ENCODE measurements at places on chromosomes 1 and 21.

GRCh38 chr1:93253516-93253915 lies 73.0 kb downstream of the CCDC18 start:
- DNase-seq, result no peak
- peaks cover 3% of the 10 kb centered on the region for H3K4me1 ChIP-seq
- H3K27me3 ChIP-seq, result no peaks in the 10 kb centered on the region
- H3K36me3 ChIP-seq, result peaks cover 43% of the 10 kb centered on the region
- H3K27ac ChIP-seq, result no peak overlapping the region

GRCh38 chr21:42629933-42630589 lies 23.4 kb upstream of the PDE9A start:
- no peak overlapping the region for H3K27ac ChIP-seq
- H3K4me1 ChIP-seq, result peaks cover 4% of the 10 kb centered on the region
- no peaks in the 10 kb centered on the region for H3K36me3 ChIP-seq
- H3K4me3 ChIP-seq, result no peak overlapping the region
- DNase-seq, result no peak
- peaks cover 5% of the 10 kb centered on the region for H3K27me3 ChIP-seq

GRCh38 chr1:108801101-108801500 lies 54.6 kb downstream of the STXBP3 start:
- DNase-seq, result no peak
- H3K27ac ChIP-seq, result no peak overlapping the region
- peaks cover 32% of the 10 kb centered on the region for H3K36me3 ChIP-seq
- H3K4me3 ChIP-seq, result no peak overlapping the region

DNA sequence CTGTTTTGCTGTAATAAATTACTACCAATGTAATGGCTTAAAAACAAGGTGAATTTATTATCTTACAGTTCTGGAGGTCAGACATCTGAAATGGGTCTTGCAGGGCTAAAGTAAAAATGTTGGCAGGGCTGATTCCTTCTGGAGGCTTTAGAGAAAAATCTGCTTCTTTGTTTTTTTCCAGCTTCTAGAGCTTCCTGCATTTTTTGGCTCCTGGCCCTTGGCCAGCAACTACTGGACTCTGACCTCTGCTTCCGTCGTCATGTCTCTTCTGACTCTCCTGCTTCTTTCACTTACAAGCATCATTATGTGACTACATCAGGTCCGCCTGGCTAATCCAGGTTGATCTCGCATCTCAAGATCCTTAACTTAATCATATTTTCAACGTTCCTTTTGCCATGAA lies 350.9 kb downstream of the S1PR1 start:
- H3K27ac ChIP-seq, result no peak overlapping the region
- H3K36me3 ChIP-seq, result no peaks in the 10 kb centered on the region
- no peaks in the 10 kb centered on the region for H3K4me1 ChIP-seq
- peaks cover 15% of the 10 kb centered on the region for H3K27me3 ChIP-seq

GRCh38 chr1:182995894-182996293 lies 27.3 kb upstream of the LAMC1 start:
- H3K27me3 ChIP-seq, result peaks cover 38% of the 10 kb centered on the region
- no peaks in the 10 kb centered on the region for H3K4me1 ChIP-seq
- no peaks in the 10 kb centered on the region for H3K36me3 ChIP-seq
- no peak overlapping the region for H3K4me3 ChIP-seq
- H3K27ac ChIP-seq, result no peak overlapping the region

DNA sequence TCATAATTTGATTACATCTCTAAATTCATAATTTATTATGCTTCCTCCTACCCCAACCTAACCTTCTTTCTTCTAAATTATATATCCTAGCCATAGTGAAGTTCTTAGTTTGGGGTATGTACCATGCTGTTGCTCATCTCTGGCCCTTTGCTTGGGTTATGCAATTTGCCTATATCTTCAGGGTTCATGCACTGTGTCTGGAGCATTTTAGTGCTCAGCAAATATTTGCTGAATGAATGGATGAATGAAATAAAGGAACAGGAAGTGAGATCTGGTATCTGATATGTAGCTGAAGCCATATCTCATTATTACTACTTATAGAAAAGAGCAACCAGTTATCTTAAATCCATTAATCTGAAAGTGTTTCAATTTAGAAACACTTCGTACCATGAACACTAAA lies 137.6 kb downstream of the GPATCH2 start:
- peaks cover 7% of the 10 kb centered on the region for H3K4me1 ChIP-seq
- DNase-seq, result no peak
- no peak overlapping the region for H3K4me3 ChIP-seq
- no peaks in the 10 kb centered on the region for H3K27me3 ChIP-seq
- H3K27ac ChIP-seq, result no peak overlapping the region
- peaks cover 2% of the 10 kb centered on the region for H3K36me3 ChIP-seq

DNA sequence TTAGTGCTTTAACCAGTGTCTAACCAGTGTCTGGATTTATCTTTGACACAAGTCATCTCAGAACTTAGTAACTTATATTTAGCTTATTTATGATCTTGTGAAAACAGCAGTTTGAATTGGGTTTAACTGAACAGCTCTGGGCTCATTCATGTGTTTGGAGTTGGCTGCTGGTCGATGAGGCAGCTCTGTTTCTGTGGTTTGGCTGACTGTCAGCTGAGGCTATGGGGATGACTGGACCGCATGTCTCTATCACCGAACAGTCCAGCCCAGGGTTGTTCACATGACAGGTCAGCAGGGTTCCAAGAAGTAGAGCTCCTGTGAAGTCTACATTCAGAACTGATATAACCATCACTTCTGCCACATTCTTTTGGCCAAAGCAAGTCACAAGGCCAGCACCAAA lies 29.1 kb upstream of the C21orf91 start:
- no peak overlapping the region for H3K4me3 ChIP-seq
- no peaks in the 10 kb centered on the region for H3K36me3 ChIP-seq
- H3K4me1 ChIP-seq, result no peaks in the 10 kb centered on the region
- no peak for DNase-seq
- no peaks in the 10 kb centered on the region for H3K27me3 ChIP-seq

DNA sequence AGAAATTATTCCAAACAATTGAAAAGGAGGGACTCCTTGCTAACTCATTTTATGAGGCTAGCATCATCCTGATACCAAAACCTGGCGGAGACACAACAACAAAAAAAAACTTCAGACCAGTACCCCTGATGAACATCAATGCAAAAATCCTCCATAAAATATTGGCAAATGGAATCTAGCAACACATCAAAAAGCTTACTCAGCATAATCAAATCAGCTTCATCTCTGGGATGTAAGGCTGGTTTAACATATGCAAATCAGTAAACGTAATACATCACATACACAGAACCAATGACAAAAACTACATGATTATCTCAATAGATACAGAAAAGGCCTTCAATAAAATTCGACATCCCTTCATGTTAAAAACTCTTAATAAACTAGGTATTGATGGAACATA lies 440.1 kb downstream of the NUF2 start:
- no peak overlapping the region for H3K4me3 ChIP-seq
- no peak for DNase-seq
- H3K27me3 ChIP-seq, result no peaks in the 10 kb centered on the region
- H3K36me3 ChIP-seq, result no peaks in the 10 kb centered on the region
- no peak overlapping the region for H3K27ac ChIP-seq

DNA sequence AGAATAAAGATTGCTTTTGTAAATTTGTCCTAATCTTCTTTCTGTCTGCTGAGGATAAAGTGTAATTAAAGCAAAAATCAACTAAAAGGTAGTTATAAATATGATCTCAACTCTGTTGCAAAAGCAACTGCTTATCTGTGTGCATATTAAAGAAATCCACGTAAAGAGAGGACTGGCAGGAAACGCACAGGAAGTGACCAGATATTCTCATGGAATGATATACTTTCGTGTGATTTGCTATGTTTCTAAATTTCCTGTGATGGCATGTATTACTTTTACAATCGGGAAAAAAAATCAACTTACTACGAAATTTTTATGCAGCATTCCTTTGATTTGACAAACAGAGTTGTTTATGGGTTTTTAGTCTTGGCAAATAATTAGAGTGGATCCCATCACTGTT lies 75.4 kb downstream of the RGS2 start:
- H3K27ac ChIP-seq, result no peak overlapping the region
- peaks cover 6% of the 10 kb centered on the region for H3K4me1 ChIP-seq
- H3K4me3 ChIP-seq, result no peak overlapping the region
- DNase-seq, result no peak

- H3K36me3 ChIP-seq, result no peaks in the 10 kb centered on the region
- H3K4me3 ChIP-seq, result no peak overlapping the region
- no peak for DNase-seq
- H3K4me1 ChIP-seq, result no peaks in the 10 kb centered on the region
- no peak overlapping the region for H3K27ac ChIP-seq
Observed at GRCh38 chr1:101706366-101706765, 290.4 kb downstream of the OLFM3 start.

DNA sequence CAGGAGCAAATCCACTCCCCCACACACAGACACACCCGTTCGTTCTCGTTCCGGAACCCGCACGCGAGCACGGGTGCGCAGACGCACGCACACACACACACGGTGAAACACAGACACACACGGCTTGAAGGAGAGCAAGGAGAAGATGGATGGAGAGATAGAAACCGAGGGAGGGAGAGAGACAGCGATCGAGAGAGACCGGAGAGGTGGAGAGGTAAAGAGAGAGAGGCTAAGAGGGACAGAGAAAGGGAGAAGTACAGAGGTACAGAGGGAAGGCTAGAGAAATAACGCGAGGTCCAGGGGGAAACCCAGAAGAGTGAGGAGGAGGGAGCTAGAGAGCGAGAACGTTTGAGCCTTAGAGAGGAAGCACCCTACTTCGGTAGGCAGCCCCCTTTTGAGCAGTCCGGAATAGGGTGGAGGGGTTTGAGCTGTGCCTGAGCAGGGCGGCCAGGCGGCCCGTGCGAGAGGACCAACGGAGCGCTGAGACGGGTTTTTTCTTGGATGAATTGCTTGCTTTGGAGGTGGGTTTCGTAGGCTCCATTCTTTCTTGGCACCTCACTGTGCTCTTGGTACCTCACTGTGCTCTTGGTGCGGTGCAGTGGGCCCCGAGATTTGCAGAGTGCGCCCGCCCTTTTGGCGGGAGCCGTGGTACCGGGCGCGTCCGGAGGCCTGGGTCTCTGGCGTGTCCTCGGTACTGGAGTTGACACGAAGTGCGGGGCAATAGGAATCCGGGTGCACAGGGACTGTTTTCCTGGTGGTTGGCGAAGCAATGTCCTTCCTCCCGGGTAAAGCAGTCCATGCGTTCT lies 88.4 kb upstream of the RHOU start:
- DNase-seq, result peak; percentile 58
- H3K27ac ChIP-seq, result peak overlapping the region; percentile 81
- H3K36me3 ChIP-seq, result peaks cover 2% of the 10 kb centered on the region

DNA sequence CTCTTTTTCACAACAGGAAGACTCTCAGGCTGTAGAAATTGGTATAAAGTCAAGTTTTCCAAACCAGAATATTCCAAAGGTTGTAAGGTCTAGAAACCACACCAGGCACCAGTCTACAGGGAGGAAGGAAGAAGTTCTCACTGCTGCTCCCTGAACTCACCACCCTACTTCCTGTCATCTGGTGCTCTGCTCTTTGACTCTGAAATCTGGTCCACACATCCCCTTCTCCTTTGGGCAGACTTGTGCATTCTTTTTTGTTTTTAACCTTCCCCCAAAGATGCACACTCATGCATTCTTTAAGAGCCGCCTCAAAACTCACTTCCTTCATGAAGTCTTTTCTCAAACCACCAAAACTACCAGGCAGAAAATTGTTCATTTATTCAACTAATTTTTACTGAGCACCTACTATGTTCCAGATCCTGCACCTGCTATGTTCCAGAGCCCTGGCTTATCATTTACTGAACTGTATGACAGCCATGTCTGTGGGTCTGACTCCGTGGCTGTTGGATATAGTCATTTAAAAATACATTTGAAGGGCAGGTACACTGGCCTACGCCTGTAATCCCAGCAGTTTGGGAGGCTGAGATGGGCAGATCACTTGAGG lies 30.1 kb upstream of the EPS15 start:
- no peak overlapping the region for H3K27ac ChIP-seq
- no peak overlapping the region for H3K4me3 ChIP-seq
- no peaks in the 10 kb centered on the region for H3K27me3 ChIP-seq
- H3K4me1 ChIP-seq, result peaks cover 21% of the 10 kb centered on the region

DNA sequence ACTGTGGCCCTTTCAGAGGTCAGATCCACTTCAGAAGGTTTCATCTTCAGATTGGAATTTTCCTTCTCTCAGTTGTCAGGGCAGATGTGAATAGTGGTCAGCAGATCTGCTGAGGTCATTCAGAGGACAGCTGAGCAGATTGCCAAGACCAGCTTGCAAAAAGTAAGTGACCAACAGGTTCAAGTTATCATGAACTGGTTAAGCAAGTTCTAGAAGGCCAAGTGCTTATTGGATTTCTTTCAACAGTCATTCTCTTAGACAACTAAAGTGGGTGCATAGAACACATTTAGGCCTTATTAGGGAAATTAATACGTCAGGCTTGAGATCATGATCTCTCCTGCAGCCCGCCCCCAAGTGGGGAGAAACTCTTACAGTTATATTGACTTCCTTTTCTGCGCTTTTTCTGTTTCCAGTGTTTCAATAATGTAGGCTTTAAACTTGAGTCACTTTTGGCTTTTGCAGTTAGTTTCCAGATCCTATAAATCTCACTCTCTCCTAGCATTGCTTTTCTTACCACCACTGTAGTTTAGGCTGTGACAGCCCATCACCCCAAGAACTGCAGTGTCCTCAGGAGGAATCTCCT lies 96.4 kb downstream of the C1orf21 start:
- no peak overlapping the region for H3K27ac ChIP-seq
- no peaks in the 10 kb centered on the region for H3K27me3 ChIP-seq
- H3K4me3 ChIP-seq, result no peak overlapping the region
- no peaks in the 10 kb centered on the region for H3K36me3 ChIP-seq
